ENCODE measurements at places on chromosomes 12 and 14.

GRCh38 chr14:64698903-64699302, 5.3 kb upstream of the PLEKHG3 start:
- DNase-seq, result no peak

DNA sequence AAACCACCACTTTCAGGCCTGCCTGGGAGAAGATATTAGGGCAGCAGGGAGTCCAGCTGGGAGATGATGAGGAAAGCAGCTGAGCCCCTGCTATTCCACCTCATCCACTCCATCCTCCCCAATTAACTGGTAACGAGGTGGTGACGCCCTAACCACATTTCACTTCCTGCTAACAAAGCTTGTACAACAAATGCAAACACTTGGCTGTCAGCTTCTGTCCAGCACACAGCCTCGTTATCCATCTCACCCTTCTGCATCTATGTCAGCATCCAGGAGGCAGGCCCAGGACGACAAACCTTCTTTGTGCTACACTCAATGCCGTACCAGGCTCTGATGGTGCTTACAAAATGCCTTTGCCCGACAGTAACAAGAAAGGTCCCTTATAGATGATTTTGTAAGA, 225.4 kb downstream of the APAF1 start:
- DNase-seq, result no peak

- no peak for DNase-seq
These were observed 14.2 kb downstream of the WIF1 start for GRCh38 chr12:65106948-65107347.

DNA sequence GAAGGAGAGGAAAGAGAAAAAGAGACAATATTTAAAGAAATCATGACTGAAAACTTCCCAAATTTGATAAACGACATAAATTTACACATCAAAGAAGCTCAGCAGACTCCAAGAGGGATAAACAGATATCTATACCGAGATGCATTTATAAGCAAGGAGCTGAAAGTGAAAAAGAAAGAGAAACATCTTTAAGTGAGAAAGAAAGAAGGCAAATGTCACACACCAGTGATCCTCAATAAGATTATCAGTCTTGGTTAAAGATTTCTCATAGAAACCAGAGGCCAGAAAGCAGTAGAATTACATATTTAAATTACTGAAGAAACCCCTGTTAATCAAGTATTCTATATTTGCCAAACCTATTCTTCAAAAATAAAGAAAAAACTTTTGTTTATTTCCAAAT, 424.2 kb downstream of the SLC16A7 start:
- no peak for DNase-seq

DNA sequence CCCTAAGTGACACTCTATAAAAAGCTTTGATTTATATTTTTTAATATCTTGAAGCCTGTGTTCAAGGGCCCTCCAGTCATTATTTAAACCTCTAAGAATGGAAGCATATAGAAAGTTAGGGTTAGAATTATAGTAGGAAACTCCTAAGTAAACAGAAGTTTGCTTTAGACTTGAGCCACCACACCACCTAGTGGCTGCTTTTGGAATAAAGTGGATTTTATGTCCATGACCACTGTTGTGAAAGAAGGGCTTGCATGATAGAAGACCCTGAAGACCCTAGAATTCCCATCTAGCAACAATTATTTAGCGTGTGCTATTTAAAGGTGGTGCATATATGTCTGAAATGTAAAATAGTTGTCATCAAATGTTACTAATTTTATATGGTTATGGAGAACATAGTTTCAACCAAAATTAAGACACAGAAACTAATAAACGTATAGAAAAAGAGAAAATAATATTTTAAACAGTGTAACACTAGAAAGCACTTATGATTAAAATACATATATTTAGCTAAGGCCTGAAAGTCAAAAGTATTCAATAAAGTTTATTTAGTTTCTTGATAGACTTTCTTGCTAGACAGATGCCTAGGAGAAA, 21.3 kb downstream of the LRRIQ1 start:
- peak; percentile 41 for DNase-seq

GRCh38 chr12:132053338-132054330, 90.5 kb downstream of the DDX51 start:
- no peak for DNase-seq

DNA sequence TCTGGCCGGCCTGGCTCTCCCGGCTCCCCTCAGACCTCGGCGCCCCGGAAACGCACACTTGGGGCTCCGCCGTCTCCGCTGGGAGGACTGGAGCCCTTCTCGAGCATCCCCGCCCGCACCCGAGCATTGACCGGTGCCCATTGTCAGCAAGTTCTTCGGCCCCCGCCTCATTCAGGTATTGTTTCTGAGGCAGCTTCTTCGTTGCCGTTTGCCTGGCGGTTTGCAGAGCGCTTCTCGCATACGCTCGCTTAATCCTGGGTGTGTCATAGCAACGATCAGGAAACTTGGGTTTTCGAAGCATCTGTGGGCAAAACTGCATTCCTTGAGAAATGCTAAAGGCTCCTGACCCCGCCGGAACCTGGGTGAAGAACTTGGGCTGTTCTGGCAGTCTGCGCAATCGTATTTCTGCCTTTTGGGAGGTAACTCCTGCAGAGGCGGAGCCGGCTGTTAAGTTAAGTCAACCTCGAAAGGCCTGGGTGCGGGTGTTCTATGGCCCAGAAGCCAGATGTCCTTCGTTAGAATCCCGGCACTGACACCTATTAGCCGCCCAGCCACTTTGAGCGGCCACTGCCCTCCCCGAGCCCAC, 518 bp downstream of the GSKIP start:
- DNase-seq, result peak; percentile 14

DNA sequence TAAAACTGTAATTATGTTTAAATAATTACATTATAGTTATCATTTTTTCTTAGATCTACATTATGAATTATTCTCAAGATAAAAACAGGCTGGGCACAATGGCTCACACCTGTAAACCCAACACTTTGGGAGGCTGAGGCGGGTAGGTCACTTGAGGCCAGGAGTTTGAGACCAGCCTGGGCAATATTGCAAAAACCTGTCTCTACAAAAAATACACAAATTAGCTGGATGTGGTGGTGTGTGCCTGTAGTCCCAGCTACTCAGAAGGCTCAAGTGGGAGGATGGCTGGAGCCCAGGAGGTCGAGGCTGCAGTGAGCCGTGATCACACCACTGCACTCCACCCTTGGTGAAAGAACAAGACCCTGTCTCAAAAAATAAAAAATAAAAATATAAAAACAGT, 40.3 kb upstream of the KCNJ8 start:
- no peak for DNase-seq

GRCh38 chr12:66599816-66600215, 79.1 kb downstream of the GRIP1 start:
- DNase-seq, result no peak

DNA sequence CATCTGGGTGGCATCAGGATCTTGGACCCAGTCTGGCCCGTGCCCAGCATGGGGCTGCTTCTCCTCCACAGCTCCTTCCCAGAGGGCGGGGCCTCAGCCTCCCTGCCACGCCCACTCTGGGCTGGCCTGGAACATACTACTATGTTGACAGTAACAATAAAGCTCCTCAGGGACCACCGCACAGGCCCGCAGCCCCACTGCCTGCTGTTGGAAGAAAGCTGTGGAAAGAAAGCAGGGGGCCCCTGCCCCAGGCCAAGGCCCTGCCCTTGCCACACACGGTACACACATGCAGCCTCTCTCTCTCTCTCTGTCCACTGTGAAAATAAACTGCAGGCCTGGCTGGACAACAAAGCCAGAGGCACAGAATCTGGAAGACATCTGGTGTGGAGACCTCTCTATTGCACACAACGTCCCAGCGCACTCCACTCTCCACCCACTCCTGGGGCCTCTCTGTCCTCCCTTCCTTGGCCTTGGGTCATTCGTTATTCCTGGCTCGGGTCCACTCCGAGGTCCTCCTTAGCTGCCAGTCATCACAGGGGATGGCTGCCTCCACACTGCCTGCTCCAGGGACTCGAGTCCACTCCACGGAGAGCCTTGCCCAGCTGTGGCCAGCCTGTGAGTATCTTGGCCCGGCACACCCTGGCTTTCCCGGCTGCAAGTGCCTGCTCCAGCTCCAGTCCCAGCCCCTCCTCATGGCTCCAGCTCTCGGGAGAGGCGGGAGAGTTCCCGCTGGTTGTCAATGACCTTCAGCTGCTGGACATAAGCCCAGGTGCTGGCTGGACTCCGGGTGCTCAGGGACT, 11.8 kb upstream of the ENDOU start:
- peak; percentile 54 for DNase-seq

DNA sequence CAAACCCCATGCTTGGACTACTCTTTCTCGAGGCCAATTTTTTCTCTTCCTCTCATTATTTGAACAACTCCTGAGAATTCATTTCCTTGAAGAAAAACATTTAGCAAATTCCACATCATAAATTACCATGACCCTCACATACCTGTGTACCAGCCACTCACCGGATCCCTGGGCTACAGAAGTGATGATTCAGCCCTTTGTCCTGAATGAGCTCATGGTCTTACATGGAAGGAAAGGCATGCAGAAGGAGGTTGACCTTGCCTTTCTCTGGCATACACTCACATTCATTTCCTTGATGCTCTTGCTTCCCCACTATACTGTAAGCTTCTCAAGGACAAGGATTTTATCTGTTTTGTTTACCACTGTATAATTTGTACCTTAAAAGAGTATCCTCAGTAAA, 191.5 kb downstream of the SLC5A8 start:
- DNase-seq, result no peak

- DNase-seq, result no peak
These were observed 618 bp downstream of the GNPNAT1 start for GRCh38 chr14:52790756-52791222.

DNA sequence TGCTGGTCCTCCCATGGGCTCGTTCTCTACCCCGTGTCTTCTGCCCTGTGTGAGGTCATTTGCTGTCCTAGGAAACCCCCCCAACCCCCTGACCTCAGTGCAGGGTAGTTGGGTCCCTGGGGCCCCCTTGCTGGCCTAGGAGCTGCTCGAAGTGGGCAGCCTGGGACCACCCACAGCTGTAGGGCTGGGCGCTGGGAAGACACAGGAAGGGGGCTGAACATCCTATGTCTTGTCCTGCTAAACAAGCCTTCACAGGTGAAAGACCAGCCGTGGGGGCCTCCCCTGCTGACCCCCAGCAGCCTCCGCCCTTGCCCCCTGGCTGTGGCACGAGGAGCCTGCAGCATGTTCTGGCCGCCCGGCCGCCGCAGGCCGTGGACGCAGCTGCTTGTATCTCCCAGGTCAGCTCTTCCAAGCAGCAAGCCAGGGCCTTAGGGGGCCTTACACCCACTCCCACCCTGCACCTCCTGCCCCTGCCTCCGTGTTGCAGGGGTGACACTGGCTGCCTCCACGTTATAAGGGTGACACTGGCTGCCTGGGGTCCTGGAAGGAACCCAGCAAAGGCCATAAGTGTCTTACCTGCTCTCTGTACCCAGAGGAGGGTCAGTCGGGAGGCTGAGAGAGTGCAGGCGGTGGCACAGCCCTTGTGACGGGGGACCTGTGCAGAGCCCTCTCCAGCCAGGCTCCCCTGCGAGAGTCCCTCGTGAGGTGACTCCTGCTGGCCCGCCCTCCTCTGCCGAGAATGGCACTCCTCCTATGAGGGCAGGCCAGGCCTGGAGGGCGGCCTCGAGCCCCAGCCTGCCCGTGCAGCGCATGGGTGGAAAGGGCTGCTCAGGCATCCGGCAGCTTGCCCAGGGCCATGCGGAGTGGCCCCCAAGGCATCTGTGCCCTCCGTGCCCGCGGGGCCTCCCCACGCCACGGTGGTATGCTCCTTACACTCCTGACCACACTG, 11.5 kb upstream of the TEX22 start:
- DNase-seq, result no peak

DNA sequence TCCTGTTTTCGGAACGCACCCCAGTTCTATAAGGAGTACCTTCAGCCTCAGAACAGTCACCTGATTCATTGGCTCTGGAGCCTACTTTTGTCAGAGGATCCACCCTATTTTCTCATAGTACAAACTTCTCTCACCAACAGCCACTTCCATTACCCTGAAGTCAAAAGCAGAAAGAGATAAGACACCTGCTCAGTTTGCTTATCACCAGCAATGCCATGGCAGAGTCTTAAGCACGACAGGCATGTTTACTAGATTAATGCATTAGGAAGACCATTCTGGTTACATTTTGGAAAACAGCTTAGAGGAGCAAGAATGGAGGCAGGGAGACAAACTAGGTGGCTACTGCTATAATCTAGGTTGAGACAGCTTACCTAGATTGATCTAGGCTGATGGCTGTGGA, 67.7 kb downstream of the GXYLT1 start:
- DNase-seq, result no peak

- peak; percentile 55 for DNase-seq
These were observed 12.2 kb downstream of the TBX3 start for GRCh38 chr12:114671443-114672411.

DNA sequence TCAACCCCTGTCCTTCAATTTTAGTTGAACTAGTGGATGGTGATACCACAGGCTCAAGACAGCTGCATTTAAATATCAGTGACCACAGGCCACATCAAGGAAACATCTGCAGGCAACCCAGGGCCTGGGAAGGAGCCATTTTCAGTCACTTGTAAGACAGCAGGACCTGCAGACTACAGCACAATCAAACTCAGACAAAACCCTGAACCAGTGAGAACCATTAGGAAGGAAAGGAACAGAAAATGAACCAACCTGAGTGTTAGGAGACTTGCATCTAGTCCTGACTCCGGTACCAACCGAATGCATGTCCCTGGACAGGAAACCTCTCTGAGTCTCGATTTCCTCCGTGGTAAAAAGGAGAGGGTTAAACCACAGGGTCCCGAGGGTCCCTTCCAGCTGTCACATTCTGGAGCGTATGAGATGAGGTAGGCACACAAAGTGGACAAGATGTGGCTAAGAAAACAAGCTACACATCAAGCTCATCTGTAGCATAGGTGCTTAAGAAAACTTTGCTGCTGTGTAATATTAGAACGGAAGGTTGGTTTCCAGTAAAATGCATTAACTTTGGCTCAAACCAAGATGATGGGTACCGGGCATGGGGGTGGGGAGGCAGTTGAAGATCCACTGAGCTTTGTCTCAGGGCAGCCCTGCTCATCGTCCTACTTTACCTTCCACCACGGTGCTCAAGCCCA, 1.6 kb upstream of the CDKN1B start:
- no peak for DNase-seq

DNA sequence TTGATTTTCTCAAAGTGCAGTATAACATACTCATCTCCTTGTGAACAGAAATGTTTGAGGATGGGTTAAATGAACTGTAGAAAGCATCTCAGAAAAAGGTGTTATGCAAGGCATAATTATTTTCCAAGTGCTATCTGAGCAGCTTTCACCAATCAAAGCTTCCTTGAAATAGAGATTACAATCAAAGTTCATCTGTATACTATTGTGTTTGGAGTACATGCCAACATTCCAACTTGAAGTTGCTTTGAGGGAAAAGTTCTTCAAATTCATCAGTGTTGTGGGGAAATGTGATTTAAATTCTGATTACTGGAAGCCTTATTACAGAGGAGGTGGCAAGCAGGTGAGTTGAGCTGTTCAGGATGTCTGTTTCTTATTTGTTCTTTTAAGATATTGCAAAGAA, 68.2 kb downstream of the TMTC2 start:
- DNase-seq, result no peak
